ENCODE measurements at places on chromosomes 4 and X.

GRCh38 chr4:21032089-21032645 is 331.9 kb downstream of the PACRGL start:
- DNase-seq, result no peak

GRCh38 chr4:58611012-58611411 is 1500.8 kb upstream of the IGFBP7 start:
- DNase-seq, result no peak

DNA sequence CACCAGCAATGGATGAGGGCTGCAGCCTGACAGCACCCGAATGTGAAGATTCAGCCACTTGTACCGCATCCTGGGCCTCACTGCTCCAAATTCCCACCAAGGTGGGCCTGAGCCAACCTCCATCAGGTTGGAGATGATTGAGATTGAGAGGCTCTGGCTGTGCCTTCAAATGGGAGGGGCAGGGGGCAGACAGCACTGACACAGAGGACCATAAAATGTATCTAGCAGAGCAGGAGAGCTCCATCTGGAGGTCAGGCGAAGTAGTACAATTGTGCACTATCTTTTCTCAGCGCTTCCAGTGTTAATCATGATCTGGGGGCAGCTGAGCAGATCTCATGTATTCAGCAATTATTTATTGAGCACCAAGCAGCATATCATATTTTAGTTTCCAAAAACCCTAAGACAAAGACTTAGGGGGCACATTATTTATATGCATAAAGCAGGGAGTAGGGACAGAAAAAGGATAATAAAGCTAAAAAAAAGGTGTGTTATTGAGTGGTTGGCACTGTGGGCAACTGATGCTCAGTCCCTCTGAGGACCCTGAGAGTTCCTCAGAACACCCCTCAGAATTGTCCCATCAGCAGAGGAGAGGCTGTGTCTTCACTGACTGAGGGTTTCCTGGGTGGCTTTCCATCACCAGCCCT is 31.6 kb upstream of the C1QTNF7 start:
- no peak for DNase-seq

DNA sequence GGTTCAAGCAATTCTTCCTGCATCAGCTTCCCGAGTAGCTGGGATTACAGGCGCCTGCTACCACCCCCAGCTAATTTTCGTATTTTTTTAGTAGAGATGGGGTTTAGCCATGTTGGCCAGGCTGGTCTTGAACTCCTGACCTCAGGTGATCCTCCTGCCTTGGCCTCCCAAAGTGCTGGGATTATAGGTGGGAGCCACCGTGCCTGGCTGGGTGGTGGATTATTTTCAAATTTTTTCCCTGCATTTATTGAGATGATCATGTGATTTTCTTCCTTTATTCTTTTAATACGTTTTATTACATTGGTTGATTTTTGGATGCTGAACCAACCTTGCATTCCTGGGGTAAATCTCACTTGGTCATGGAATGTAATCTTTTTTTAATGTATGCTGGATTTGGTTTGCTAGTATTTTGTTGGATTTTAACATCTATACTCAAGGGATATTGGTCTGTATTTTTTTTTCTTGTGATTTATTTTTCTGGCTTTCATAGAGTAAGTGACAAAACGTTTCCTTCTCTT is 30.9 kb downstream of the BMP2K start:
- no peak for DNase-seq

GRCh38 chr4:148964456-148964855 is 522.2 kb upstream of the NR3C2 start:
- DNase-seq, result no peak

DNA sequence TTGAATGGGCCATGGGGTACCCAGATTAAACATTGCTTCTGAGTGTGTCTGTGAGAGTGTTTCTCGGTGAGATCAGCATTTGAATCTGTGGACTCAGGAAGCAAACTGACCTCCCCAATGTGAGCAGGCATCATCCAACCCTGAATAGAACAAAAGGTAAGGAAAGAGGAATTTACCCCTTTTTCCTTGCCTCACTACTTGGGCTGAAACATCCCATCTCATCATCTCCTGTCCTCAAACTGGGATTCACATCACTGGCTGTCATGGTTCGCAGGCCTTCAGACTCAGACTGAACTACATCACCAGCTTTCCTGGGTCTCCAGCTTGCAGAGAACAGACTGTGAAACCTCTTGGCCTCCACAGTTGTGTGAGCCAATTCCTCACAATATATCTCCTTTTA is 47.1 kb downstream of the TEC start:
- no peak for DNase-seq

DNA sequence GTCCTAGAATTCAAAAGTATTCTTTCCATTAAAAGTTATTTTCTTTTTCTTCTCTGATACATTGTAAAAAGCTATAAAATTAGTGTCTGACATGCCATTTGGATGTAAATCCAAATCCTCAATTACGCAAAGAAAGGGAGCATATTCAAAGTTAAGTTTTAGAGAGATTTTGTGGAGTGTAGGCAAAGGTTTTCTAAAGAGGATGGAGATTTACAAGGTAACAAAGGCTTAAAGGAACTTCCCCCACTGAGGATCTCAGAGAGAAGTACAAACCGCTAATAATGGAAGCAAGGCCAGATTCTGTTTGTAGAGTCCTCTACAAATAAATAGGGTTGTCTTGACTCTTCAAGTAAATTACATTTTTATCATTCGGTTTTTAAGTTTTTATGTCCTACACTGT is 91.0 kb upstream of the MAPK10 start:
- DNase-seq, result no peak

- no peak for DNase-seq
These were observed 531 bp downstream of the RUFY3 start for GRCh38 chr4:70722199-70722791.

DNA sequence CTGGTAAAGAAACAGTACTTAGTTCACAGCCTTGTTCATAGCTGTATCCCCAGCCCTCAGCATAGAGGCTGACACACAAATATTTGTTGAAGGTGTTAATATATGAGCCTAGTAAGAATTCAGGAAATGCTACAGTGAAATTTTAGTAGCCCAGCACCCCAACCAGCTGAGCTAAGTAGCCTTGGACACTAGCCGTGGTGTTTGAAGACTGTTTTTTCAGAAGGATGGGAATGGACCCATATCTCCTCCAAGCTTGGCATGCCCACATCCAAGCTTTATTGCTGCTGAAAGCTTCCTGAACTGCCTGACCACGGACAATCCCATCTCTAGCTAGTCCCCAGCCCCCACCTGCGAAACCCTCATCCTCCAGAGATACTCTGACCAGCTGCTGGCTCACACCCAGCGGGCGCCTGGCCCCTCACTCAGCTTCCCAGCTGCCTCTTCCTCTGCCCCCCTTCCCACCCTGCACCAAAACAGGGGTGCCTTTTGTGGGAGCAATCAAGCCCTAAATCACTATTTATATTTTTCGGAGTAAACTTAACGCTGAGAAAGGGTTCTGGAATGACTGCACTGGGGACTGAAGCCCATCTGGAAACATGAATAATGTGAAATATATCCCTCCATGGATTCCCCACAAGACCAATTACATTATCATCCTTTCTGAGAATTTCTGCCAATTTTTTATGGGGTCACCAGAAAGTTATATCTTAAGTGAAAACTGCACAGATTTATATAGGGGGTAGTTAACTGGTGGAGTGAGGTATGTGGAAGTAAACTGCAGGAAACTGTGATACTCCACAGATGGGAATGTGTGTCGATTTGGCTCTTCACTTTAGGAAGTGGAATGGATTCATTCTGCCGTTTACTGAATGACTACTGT is 41.1 kb upstream of the CBR4 start:
- DNase-seq, result no peak

DNA sequence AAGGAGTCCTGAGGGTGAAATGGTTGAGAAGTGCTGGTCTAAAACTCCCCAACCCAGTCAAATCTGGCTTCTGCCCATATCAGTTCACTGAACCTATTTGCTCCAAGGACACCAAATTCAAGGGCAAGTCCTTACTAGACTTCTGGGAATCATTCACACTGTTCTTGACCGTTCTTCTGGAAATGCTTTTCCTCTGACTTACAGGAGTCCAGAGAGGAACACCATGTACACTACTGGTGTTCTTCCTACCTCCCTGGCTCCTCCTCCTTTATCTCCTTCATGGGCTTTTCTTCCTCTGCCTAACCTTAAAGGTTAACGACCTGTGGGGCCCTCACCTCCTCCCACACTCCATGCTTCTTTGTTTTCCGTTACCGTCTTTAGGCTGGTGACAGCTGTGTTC is 281.3 kb downstream of the FRMPD4 start:
- no peak for DNase-seq
